ENCODE measurements at places on chromosomes 6 and 20. TPM values are rescaled to one million over a fixed set of nuclear protein-coding genes. Genes with fewer than 3 reads are reported as not detected.

GRCh38 chr6:25089442-25089841 lies 153.7 kb upstream of the RIPOR2 start:
- no peak for DNase-seq

DNA sequence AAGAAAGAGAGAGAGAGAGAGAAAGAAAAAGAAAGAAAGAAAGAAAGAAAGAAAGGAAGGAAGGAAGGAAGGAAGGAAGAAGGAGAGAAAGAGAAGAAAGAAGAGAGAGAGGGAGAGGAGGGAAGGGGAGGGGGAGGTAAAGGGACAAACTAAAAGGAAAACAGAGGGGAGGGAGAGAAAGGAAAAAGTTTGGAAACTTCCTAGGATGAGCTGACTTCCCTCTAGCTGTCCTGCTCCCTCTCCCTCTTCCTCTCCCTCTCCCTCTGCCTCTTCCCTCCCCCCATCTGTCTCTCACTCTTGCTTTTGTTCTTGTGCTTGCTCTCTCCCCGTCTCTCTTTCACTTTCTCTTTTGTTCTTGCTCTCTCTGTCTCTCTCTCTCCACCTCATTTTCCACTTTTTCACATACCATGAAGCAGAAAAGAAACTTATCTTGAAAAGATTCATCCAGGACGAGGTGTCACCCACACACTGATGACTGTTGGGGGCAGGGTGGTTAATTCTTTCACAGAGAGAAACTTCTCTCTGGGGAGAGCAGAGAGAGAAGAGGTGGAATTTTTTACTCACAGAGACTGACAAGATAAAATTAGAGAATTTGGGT lies 56.4 kb upstream of the DUSP22 start:
- DNase-seq, result peak; percentile 87

DNA sequence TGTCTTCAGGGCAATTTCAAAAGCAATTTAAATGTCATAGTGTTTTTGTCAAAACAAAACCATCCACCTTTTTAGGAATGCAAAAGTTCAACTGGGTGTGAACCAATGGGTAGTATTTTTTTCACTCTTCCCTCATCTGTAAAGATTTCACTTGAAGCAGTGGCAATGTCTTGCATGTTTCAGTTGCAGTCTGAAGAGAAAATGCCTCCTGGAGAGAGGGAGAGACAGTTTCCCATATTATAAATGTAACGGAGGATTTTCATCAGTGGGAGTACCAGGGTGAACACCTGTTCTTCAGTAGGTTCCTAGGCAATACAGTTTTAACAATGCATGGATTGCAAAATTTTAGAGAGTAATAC lies 3.3 kb downstream of the FOXQ1 start:
- no peak for DNase-seq

GRCh38 chr6:84860509-84860908 lies 96.1 kb upstream of the TBX18 start:
- DNase-seq, result no peak

DNA sequence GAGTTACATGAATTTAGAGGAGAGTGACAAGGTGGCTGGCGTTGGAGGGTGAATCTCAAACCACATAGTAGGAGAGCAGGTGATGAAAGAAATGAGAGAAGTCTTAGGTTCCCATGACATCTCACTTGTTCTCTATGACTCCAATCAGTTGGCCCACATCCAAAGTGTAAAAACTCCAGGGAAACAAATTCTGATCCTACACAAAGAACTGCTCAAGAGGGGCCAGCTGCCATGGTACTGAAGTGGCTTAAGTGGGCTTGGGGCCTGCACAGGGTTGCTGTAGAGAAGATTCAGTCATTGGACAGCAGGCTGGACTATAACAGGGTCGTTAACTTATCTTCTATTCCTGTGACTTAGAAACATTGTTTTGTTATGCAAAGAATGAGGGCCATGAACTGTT lies 7.6 kb upstream of the ADGRF4 start:
- DNase-seq, result no peak

DNA sequence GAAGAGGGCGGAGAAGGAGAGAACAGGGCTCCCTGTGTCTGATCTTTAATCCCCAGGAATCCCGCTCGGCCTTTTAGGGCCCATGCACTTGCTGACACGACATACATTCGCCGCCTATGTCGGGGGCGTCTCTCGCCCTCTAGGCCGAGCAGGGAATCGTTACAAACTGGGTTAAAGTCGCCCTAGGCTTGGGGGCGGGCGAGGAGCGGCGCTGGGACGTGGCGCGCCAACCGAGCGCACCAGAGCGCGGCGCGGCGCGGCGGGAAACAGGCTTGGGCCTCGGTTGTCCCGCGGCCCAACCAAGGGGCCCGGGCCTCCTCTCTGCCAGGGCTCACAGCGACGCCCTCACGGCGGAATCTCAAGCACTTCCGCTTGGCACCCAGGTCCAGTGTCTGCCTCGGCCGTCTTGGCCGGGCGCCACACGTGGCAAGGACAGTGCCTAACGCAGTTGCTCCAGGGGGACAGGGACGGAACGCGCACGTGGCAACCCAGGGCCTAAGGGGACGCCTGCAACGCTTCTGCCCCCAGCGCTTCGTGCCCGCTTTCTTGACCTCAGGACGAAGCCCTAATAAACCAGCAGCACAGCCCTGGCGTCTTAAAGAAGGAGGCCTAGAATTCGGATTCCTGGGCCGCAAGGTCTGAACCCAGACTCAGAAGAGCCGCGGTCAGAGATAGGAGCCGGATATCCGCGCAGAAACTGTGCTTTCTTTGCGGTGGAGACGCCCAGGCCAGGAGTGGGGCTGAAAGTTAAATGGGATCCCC lies 71.5 kb downstream of the NCR2 start:
- DNase-seq, result no peak

The BCAS1 gene
- not detected for total RNA-seq

GRCh38 chr6:134031696-134032255 lies 20.6 kb downstream of the SLC2A12 start:
- no peak for DNase-seq

DNA sequence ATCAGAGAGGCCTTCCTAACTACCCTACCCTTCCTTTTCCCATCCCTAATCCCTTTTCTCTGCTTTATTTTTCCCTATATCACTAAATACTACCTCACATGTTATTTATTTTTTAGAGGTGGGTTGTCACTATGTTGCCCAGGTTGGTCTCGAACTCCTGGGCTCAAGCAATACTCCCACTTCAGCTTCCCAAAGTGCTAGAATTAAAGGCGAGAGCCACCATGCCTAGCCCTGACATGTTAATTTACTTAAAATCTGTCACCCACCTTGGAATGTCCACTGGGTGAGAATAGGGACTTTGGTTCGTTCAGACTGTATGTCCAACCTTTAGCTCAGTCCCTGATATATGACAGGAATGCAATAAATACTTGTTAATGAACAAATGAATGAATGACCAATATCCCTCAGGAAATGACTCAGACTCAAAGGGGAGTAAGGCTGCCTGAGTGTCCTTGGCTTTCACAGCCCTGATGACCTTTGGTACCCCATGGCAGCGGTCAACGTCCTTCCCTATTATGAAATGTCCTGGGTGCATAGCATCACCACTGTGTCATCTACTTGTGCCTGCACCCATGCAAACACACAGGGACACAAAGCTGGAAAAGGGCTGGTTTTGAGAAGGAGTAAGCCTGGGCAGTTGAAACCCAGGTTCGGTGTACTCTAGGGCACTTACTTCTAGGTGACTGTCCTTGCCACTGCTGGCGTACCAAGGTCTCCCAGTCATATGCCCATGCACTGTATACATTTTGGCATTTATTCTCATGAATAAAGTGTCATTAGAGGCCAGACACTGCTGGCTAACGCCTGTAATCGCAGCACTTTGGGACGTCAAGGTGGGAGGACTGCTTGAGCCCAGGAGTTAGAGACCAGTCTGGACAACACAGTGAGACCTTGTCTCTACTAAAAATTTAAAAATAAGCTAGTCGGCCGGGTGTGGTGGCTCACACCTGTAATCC lies 26.5 kb downstream of the BCL2L1 start:
- no peak for DNase-seq

DNA sequence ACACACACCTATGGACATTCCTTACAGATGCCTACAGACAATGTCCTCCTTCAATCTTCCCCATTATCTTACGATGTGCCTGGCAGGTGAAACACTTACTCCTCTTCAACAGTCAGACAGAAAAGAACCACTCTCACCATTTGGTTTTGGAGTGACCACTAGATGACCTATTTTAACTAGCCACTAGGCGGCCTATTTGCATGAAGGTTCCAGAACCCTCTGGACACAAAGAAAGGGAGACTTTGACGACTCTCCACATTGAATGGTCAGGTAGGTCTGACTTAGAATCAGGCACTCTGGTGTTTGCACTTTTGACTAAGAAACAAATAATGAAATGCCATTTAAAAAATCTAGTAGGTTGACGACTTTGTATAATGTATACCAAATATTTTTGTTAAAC lies 42.0 kb downstream of the PNLDC1 start:
- no peak for DNase-seq

The TSHZ2 gene
- total RNA-seq, result 29.5 TPM

The SLC32A1 gene
- not detected for total RNA-seq

The NT5DC1 gene
- 38.1 TPM for total RNA-seq

The RGS17 gene
- total RNA-seq, result not detected

- DNase-seq, result no peak
Observed at GRCh38 chr6:11769244-11769643, 9.4 kb downstream of the ADTRP start.

The DOK5 gene
- total RNA-seq, result 37.1 TPM

The KCNK5 gene
- 33.8 TPM for total RNA-seq

DNA sequence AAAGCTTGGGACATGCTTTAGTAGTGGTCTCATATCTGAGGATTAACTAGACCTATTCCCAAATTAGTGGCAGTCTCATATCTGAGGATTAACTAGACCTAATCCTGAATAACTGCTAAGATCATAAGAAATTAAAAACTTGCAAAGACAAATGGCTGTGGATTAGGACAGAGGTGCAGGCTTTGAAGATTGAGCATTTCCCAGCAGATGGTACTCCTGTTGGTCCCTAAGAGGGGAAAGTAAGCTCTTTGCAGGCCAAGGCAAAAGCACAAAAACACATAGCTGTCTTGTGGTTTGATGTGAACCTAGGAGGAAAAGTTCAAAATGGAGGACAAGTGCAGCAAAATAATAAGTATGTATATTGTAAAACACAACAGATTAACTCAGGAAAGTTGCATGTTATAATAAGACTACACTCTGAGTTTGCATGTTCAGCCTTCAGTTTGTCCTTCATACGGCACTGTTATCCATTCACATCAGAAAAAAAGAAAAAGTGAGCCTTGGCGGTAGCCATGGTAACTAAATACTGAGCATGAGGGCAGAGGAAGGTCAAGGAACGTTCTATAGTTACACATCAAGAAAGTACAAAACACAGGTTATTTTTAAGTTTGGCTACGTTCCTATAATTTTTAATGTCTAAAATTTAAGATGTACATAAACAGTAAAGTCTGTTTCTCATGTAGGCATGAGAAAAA lies 62.8 kb downstream of the FILIP1 start:
- no peak for DNase-seq

GRCh38 chr20:22207280-22207679 lies 377.1 kb downstream of the FOXA2 start:
- DNase-seq, result no peak

GRCh38 chr20:58102261-58102660 lies 126.2 kb downstream of the ANKRD60 start:
- DNase-seq, result no peak

The ASIP gene
- total RNA-seq, result not detected

- DNase-seq, result no peak
Observed at GRCh38 chr6:72533606-72534005, 88.3 kb upstream of the KCNQ5 start.

- DNase-seq, result no peak
Observed at GRCh38 chr6:51028276-51028675, 209.6 kb downstream of the TFAP2B start.

DNA sequence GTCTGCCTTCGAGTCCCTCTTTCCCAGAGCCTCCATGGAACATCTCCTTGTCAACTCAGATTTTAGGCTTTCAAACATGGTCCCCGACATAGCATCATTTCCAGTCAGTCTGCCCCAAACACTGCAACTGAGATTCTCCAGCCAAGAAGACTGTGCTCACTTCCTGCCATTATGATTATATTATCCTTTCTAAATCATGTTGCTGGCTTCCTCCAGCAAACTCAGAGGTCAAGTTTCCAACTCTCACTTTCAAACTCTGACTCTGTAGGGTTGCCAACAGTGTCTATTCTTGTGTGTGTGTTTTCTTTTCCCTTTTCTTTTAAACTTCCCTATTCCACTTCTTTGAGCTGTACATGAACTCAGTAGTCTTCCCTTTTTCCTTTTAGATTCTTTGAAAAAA lies 61.2 kb upstream of the TRAF3IP2 start:
- DNase-seq, result no peak

The CENPW gene
- total RNA-seq, result 42.7 TPM

GRCh38 chr20:25310921-25311728 lies 63.2 kb downstream of the PYGB start:
- no peak for DNase-seq

DNA sequence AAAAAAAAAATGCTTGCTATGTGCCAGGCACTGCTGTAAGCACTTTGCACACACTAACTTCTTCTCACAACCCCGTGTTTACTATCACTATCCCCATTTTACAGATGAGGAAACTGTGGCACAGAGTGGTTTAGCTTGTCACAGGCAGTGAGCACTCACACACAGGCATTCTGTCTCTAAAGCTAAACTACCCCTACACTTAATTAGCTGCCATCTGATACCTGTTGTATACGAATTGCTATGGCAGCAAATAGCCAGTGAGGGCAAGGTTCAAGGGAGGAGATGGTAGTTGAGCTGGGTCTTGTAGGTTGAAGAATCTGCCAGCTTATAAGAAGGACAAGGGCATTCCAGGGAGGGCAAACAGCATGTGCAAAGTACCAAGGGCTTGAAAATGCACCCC lies 5.2 kb downstream of the TNNC2 start:
- DNase-seq, result no peak

The ABHD16B gene
- total RNA-seq, result not detected

The OR2B6 gene
- total RNA-seq, result not detected

DNA sequence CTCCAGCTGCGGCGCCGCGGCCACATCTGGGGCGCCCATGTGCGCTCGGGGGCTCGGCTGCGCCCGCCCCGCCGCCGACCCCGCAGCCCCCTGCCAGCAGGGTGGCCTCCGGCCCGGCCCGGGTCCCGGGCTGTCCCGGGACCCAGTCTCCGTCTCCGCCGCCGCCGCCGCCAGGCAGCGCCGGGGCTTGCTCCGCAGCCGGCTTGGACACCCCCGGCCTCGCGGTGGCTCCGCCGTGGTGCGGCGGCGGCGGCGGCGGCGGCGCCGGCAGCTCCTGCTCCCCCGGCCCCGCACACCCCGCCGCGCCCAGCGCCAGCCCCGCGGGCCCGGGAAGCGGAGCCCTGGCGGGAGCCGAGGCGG lies 219 bp downstream of the ISM1 start:
- DNase-seq, result no peak

DNA sequence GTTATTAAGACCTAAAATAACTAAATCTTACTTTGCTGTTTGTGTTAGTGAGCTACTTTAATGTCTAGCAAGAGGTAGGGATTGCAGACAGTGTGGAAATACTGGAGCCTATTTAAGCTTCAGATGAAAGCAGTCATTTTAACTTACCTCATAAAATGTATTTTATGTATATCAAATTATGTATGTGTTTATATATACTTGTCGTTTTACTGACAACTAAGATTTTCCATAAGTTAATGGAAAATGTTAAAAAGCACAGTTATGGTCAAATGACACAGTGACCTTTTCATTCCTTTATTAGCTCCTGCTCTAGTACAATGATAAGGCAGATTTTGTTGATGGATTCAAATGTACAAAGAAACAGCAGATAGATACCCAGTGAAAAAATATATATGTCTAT lies 34.6 kb downstream of the QKI start:
- DNase-seq, result no peak

GRCh38 chr20:45290677-45291355 lies 15.8 kb upstream of the RBPJL start:
- peak; percentile 91 for DNase-seq
